AG10803 (cell line): ENCODE measurements at places on chromosomes 5 and 9.

GRCh38 chr9:3730511-3730922 is 204.7 kb upstream of the RFX3 start:
- DNase-seq = no peak

DNA sequence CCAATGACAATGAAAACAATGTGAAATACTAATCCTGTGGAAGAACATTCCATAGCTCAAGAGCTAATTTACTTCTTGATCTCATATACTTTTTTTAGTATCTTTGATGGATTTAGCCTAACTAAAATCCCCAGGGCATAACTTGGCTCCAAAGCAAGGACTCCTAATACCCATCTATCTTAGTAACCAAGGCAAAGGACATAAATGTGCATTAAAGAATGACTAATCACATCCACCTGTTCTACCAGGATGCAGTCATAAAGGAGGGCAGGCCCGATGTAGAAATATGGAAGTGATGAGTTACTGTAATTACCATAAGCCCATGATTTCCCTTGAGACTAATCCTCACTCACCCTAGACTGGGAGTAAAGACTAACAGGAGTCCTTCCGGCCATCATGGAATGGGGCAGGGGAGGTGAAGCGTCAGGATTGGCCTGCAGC is 56.9 kb downstream of the KIF24 start:
- peak; percentile 26 for DNase-seq

GRCh38 chr9:124214116-124214515 is 43.6 kb upstream of the NEK6 start:
- no peak for DNase-seq

GRCh38 chr5:154329519-154330040 is 116.2 kb upstream of the SAP30L start:
- no peak for DNase-seq

GRCh38 chr9:86684148-86684547 is 263.2 kb downstream of the GAS1 start:
- peak; percentile 41 for DNase-seq

- no peak for DNase-seq
These were observed at the start of gene CFAP157 for GRCh38 chr9:127706836-127707241. Gene CFAP157, plus strand, starts transcription at chr9:127706988. Its CDS starts 44 bp downstream, at chr9:127707032.

GRCh38 chr5:174505621-174506020 is 218.8 kb upstream of the MSX2 start:
- no peak for DNase-seq
